MCF 10A (cell line): ENCODE measurements at places on chromosomes 6 and 20. TPM values are rescaled to one million over a fixed set of nuclear protein-coding genes. Genes with fewer than 3 reads are reported as not detected.

GRCh38 chr6:136158387-136158821 lies 91.7 kb downstream of the MTFR2 start:
- DNase-seq = no peak

GRCh38 chr6:129774697-129775447 lies 64.9 kb upstream of the ARHGAP18 start:
- DNase-seq = peak; percentile 79

DNA sequence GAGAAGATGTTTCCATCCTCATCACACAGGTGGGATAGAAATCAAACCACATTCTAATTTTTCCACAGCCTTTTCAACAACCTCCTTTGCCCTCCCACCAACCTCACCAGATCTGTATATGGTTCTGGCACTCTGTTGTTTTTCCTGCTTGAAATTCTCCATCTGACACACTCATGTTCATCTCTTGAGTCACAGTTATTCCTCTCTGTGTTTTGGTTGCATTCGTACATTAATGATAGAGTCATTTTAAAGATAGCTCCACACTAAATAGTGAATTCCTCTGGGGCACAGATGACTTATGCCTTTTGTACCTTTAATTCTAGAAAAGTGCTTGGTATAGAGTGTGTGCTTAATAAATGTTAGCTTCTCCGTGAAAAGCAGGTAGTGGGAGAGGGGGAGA lies 1.4 kb upstream of the GCLC start:
- DNase-seq = no peak

- DNase-seq = no peak
These were observed 145.5 kb upstream of the ZNF217 start for GRCh38 chr20:53738945-53739798.

- no peak for DNase-seq
These were observed 21.2 kb downstream of the STK38 start for GRCh38 chr6:36526066-36526465.

- DNase-seq = no peak
These were observed 511.4 kb upstream of the FLRT3 start for GRCh38 chr20:14848806-14849205.

- DNase-seq = peak; percentile 71
These were observed 154.8 kb downstream of the PDSS2 start for GRCh38 chr6:107304421-107305025.

DNA sequence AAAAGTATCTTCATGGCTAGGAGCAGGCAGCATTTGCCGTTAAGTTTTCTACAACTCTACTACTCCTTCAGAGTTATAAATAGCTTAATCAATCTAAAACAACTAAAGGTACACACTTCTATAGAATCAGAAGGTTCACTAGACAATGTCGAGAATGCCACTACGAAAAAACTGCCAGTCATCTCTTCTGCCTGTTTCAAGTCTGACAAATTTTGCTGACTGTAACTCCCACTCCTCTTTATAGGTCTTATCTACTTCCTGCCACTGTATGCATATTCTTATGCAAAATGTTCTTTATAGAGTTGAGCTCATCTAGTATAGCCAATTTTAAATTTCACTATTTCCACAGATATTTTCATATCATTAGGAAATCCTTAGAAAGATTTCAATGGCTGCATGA lies 160.1 kb downstream of the EYS start:
- no peak for DNase-seq

VTA1 gene
- 42.9 and 43.5 TPM in 2 replicates for total RNA-seq
